Fibroblast of skin of back (primary cell): ENCODE measurements at places on chromosomes 3 and 15.

DNA sequence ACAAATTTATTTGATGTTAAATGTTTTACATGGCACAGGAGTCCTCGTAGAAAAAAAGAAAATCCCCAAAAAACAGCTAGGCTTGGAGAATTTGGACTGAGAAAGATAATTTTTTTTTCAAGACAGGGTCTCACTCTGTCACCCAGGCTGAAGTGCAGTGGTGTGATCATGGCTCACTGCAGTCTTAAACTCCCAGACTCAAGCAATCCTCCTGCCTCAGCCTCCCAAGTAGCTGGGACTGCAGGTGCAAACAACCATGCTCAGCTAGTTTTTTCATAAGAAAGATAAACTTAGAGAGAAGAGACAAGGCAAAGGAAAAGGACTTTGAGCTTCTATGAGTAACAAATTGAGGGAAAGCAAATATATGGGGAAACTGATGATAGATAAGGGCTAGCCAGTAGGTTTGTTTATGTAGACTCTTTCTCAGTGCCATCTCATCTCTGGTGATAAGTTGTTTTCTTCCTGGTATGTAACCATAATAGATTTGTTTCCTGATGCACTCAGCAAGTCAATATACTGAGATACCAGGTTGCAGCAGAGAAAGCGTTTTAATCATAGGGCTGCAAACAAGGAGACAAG lies 13.1 kb upstream of the TRMT10C start:
- no peak for DNase-seq

DNA sequence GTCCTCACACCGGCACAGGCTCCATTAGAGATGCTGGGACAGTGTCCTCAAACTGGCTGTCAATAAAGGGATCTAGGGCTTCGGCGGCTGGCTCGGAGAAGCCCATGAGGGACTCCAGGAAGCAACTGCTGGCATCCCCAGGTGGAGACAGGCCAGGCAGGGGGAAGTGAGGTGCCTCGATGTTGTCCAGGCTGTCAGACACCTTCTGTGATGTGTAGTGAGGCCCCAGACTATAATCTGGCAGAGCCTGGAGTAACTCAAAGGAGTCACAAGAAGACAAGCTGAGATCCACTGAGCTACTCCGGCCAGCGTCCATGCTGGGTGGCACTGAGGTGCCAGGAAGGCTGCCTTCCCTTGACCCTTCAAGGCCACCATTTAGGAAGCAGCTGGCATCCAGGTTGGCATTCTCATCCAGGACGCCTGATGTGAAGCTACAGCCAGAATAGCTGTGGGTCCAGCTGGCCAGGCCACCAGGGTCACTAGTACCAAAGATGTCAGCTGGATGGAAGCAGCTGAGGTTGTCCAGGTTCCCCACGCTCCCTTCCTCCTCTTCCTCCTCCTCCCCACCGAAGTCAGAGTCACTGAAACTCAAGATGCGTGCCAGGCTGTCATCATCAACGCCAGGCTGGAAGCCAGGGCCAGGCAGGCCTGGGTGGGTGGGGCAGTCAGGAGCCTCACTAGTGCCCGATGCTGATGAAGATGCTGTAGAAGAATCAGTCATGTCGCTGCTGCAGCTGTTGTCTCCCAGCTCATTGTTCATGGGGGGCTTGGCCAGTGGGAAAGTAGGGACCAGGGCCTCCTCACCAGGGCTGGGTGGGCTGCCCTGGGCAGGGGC lies 10.1 kb downstream of the CSRNP1 start:
- no peak for DNase-seq

- no peak for DNase-seq
Measured at GRCh38 chr3:50696276-50696675, 21.5 kb downstream of the DOCK3 start.

DNA sequence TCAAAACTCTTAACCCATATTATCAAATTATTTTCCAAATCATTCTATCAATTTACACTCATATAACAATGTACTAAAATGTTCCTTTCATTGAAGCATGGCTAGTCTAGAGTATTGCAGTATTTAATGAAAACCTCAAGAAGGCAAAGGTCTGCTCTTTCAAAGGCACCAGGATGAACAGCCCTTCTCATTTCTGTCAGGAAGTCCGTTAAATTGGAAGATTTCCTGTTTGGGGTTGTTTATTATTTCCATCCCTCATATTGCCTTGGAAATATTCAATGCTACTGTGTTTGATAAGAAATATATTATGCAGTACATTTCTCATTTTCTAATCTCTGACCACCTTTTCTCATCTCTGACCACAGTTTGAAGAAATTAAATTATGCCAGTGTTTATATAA lies 25.1 kb downstream of the ACKR4 start:
- no peak for DNase-seq

GRCh38 chr15:61115679-61116078 lies 113.4 kb downstream of the RORA start:
- DNase-seq: peak; percentile 42

DNA sequence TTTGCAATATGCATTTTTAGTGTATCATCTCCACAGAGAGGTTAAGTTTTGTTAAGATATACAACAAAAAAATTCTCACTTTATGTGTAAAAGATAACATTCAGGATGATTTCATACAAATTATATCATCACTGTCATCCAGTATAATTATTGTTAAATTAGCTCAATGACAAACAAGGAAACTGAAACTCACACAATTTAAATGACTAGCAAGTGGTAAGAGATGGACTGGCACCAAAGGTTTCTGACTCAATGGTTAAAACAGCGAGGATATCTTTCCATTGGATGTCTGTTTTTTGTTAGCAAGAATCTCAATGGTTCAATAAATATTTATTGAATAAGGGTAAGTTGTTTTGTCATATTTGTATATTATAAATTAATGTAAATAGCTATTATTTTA lies 22.6 kb downstream of the CIP2A start:
- no peak for DNase-seq

DNA sequence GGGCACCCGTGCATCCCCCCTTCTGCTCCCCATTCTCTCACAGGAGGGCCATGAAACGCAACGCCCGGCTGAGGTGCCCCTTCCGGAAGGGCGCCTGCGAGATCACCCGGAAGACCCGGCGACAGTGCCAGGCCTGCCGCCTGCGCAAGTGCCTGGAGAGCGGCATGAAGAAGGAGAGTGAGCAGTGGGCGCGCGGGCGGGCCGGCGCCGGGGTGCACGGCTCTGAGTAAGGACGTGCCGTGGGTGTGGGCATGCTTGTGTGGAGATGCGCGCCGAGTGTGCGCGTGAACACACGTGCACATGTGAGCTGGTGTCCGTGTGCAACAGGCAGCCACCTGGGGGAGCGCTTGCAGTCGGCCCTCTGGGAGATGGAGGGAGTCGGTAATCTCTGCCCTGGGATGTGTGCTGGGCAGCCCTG lies 28.1 kb downstream of the NR1I2 start:
- peak; percentile 22 for DNase-seq

DNA sequence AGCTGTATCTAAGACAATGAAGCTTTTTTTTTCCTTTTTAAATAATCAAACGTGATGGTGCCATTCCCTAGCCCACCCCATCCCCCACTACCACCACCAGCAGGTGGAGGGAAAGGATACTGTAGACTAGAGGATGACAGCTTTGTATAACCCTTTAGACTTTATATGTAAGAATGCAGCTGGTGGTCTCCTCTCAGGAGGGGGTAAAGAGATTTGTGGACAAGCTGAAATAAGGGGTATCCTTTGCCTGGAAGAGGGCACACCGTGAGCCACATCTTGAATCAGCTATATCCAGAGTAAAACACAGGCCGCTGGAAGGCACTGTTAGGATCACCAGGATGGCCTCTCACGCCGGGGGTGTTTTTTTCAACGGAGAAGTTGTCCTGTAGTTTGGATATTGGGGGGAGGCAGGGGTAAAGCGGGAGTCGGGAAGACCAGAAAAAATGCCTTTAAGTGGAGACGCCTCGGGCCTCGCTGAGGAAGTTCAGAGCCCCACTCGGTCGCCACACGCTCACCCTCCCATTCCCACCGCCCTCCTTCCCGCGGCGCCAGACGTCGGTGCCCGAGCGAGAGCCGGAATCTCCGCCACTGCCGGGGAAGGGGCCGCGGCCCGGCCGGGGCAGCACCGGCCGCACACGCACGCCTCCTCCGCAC lies 986 bp downstream of the KPNA4 start:
- DNase-seq: peak; percentile 14

DNA sequence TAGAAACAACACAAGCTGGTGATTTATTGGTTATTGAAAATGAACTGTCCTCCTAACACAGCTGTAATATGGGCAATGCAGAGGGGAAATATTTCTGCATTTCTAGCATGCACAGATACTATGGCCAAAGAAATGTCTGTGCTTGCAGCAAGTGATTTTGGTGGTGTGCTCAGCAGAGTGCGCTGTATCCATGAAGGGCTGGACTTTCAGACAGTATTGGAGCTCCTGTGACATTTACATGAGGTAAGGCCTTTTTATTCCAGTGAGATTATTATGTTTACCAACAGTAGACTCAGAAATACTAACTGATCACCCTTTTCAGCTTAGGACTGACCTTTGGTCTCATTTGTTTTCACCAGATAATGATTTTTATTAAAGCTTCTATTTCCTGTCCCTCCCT lies 1302.6 kb upstream of the EPHA6 start:
- DNase-seq: no peak
